COR-L47 (cell line): ENCODE measurements at places on chromosomes 4 and X.

GRCh38 chr4:117385526-117385925 lies 300.1 kb upstream of the TRAM1L1 start:
- no peak for DNase-seq

GRCh38 chr4:183624548-183624947 lies 34.4 kb downstream of the RWDD4 start:
- DNase-seq, result no peak

DNA sequence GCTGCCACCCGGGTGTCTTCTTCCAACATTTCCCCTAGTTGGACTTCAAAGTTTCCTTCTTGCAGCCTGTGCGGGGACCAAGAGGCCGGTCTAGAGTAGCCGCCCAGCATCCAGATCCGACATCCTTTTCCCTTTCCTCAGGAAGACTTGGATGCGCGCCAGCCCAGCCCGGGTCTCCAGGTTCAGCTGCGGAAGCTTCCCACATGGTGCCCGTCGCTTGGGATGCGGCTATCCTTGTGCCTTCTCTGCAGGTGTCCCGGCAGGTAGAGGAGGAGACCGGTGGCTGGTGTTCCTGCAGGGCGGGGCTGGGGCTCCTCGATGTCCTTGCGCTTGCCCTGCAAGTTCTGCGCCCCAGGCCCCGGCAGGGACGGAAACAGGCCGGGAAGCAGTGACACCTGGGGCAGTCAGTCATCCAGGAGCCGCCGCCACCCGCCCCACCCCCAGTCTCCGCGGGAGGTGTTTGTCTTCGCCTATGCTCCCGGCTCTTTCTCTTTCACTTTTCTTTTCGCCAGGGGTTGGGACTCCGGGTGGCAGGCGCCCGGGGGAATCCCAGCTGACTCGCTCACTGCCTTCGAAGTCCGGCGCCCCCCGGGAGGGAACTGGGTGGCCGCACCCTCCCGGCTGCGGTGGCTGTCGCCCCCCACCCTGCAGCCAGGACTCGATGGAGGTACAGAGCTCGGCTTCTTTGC lies at the start of gene IL15:
TSS of gene IL15 (plus strand) at position 502 of the 689 bp plus-strand sequence. CDS start 82,882 bp downstream, outside the sequence.
- peak; percentile 77 for DNase-seq

GRCh38 chrX:74536832-74537371 lies 77.5 kb downstream of the RLIM start:
- no peak for DNase-seq
